ENCODE measurements at places on chromosomes 2 and 18.

DNA sequence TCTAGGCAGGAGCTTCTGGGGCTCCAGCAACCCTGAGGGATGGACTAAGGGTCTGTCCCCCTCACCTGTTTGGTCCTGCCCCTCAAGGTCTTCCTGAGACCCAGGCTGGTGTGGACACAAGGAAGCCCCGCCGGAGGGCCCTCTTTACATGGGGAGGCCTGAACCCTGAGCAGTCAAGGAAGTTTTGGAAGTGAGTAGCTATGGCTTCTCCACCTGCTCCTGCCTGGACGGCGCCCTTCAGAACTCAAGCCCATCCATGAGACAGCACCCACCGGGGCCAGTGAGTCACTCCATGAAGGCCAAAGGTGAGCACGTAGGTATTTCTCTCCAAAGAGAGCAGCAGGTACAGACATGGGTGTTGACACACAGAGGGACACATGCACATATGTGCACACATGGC, 98.2 kb upstream of the CTDP1 start:
- no peak for DNase-seq

- DNase-seq = no peak
Measured at GRCh38 chr2:110121052-110121334, 5.4 kb upstream of the MALL start.

- DNase-seq = no peak
Measured at GRCh38 chr2:197628043-197628500, 47.3 kb downstream of the RFTN2 start.

DNA sequence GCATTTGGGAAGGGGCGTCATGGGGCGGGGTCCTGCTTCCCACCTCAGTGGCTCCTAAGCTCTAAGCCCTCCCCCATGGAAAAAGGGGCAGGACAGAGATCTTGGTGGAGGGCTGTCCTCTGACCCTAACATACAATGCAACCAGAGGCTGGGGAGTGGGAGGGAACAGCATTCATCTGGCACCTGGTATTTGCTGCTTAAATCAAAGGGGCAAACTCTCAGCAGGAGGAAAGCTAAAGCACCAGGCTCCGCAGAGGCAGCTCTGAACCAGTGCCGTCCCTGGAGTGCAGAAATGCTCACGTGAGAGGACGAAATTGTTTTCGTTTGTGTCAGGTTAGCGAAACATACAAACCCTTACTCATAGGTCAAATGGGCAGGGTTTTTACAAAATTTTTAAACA, 92.7 kb upstream of the PXDN start:
- no peak for DNase-seq

GRCh38 chr2:220575963-220576362, 948.5 kb downstream of the SLC4A3 start:
- no peak for DNase-seq

GRCh38 chr18:9655232-9655767, 40.9 kb upstream of the PPP4R1 start:
- no peak for DNase-seq

DNA sequence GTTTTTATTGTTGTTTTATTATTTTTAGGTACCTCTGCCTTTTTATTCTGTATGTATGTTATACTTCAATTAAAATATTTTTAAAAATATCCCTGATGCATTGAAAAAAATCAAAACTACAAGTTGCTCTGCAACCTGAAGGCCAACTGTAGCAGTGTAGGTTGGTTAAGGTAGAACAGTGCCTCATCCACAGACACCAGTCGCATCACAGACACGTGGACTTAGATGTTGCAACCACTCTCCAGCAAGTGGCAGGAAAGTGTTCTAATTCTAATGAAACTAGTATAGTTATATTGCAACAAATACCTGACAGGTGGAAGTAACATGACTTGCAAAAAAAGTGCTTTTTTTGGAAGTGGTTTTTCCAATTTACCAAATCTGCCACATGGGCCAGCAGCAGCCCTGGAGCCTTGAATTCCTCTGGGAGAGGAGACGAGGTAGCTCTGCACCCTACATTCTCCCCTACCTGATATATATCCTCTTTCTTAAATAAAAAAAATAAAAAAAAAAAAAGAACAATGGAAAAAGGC, 28.4 kb upstream of the SLC3A1 start:
- DNase-seq = no peak

GRCh38 chr2:149261692-149262091, 68.7 kb upstream of the LYPD6 start:
- no peak for DNase-seq

DNA sequence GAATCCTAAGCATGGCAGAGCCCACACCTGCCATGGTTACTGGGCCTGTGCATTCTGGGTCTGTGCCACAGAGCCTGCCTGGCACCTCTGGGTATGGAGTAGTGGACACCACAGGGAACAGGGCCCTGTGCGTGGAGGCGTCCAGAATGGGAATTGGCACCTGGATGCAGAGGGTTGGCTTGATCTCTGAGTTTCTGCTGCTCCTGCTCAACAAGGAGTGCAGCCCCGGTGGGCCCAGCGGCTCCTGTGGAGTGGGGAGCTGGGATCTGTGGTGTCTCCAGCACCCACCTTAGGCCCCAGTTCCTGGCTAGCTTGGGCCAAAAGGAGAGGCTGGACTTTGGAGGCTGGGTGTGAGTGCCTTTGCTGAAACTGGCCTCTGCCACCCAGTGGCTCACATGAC, 7.9 kb upstream of the ANKRD62 start:
- no peak for DNase-seq

DNA sequence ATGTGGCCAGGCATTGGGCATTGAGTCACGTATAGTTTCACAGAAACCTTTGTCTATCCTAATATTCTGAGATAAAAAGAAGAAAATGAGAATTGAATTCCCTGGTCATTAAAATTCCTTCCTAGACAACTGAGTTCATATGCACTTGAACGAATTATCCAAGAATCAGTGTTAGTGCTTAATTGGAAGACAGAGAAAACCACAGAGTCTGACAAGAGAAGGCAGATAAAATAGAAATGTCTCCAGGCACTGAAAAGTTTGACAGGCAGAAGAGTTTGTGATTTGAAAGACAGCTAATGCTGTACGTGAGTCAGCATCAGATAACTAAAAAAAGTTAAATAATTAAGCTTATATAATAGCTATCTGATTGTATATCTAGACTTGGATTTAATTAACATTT, 47.7 kb upstream of the TRIB2 start:
- DNase-seq = no peak

DNA sequence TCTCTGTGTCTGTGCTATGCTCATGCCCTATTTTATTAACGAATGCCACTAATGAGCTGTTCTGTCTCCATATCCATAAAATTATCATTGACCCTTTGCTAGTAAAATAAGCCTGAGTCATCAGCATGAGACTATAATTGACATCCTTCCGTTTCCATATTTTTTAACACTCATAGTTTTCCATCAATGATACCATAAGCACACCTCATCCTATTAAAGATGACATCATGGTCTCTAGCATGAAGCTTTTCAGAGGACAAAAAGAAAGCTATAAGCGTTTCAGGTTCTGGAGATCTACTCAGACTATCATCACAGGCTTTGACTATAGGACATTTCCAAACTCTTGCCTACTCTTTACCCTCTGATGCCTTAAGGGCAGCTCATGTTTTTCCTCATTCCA, 1.2 kb upstream of the DSC2 start:
- no peak for DNase-seq

DNA sequence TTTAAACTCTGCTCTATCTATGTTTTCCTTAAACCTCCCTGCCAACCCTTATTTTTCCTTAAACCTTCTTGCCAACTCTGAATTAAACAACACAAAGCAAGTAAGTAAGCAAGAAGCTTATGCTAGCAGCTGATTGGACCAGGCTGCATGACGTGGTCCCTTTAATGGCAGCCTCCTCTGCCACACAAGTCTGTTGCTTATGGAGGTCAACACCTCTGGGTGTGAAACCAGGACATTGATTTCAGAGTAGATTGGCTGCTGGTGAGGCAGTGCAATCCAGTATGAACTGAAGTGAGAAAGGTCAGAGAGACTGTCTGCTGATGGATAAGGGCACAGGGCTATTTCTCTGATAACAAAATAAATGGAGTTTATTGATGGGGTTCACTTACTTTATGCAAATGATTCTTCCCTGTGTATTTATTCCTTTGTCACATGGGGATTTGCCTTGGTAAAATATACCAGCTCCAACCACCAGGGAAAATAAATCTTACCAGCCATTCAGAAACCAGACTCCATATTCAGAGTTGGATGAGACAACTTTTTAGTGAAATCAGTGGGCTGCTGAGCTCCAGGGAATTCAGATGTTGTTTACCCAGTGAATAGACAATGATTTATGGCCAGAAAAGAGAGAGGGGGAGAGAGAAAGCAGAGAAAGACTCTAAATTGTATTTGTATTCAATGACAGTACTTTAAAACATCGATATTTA, 112.2 kb upstream of the NCKAP5 start:
- no peak for DNase-seq

DNA sequence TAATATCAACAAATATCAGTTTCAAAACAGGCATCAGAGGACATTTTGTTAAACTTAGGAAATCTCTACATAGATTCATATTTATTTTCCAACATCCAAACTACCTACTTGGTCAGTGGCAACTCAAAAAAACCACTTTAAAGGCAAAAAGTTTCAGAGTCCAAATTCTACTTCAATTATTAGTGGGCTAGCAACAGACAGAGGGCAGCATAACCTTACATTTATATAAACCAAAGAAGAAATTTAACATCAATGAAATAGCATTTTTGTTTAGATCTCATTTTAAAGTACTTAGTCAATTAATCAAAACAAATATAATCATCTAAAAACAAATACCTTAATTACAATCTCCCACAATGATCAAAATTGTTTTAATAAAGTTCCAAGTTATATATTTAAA, 33.3 kb downstream of the RTTN start:
- no peak for DNase-seq

DNA sequence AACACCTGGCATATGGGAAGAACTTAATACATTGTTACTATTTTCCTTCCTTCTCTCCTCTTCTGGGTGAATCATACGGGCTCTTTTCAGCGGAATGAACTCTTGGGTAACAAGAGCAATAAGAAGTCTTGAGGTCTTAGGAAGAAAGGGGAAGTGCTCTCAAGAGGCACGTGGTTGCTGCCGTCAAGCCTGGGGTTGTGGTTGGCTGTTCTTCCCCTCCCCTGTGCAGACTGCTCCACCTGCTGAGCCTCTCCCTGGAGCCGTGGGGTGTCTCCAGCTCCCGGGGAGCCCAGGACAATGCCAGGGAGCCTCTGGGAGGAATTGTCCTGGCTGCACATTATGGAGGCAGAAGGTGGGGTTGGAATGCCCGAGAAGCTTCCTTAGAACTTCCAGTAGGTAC, 19.4 kb downstream of the TOGARAM2 start:
- peak; percentile 24 for DNase-seq

DNA sequence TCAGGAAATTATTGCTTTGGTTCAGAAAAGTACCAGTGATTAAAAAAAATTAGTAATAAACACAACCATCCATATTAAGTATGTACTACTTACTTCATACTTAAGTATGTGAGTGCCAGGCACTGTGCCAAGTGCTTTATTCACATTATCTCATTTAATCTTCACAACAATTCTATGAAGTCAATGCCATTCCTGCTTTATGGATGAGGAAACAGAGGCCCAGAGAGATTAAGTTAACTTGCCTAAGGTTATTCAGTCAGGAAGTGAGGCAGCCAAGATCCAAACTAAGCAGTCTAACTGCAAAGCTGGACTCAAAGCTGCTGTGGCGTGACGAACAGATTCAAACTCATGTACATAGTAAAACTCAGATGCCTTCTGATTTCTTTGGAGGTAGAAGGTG, 22.3 kb downstream of the DTNB start:
- no peak for DNase-seq

DNA sequence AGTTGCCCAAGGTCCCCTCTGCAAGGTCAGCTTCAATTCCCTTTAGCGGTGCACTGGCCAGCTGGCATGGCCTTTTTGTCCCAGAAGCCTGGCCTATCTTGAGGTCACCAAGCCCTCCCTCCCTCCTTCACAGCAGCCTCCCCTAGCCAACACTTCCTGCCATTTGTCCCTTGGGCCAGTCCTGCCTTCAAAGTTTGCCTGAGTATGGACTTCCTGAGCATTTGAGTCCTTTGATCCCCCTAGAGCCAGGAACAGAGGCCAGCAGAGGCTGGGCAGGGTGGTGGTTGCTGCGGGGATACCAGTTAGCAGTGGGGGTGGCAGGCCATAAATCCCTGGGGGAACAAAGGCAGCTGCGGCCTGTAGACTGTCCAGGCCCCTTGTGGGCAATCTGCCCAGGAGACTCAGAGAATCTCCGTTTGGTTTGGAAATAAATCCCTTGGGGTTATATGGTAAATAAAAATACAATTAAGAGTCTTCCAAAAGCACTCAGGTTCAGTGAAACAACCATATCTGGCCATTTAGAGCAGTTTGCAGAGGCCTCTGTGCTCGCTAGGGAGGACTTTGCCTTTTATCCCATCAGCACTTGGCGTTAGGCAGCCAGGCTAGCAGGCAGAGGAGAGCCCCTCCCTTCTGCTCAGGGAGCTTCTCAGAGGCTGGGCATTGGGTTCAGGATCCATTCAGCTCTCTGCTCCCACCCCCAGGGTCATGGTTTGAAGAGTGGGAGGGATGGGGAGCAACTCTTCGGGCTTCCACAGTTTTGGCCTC, 3.1 kb upstream of the HES6 start:
- no peak for DNase-seq

DNA sequence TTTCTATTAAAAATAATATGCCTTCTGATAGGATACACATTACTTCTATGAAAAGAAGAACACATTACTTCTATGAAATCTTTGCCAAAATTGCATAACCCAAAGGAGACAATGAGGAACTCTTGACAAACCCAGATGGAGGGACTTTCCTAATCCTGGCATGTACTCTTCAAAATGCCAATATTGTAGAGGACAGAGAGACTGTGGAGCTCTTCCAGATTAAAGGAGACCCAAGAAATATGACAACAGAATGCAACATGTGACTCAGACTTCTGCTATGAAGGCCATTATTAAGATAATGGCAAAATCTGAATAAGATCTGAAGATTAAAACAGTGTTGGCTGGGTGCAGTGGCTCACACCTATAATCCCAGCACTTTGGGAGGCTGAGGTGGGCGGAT, 22.2 kb downstream of the SOWAHC start:
- DNase-seq = no peak

DNA sequence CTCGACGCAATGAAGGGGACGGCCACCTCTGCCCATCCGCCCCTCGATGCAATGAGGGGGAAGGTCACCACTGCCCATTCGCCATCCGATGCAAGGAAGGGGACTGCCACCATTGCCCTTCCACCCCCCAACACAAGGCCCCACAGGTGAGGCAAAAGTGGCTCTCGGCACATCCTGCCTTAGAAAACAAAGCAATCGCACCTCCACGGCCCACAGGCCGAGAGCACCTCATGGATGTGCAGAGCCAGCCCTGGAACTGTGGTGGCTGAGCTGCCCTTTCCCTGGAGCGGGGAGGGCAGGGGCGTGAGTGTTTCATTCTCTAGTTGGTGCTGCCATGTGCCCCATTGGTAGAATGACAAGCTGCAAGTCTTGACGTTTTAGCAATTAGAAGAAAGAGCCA, 320.6 kb upstream of the SALL3 start:
- DNase-seq = no peak

DNA sequence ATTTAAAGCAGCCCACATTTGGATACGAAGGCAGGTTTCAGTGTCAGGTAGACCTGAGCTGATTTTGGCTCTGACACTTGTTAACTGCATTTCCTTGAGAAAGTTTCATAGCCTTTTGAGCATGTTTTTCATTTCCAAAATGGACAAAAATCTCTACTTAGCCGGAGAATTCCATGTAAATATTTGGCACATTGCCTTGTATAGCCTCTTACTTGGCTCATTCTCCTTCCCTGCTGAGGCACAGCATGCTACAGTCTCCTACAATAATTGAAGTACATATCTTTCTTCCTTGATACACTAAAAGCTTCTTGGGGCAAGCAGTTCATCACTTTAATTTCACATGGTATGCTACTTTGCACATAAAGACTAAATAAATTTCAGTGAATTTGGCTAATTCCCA, 772.2 kb upstream of the CHAC2 start:
- DNase-seq = no peak

GRCh38 chr2:31238906-31239592, 5.1 kb downstream of the EHD3 start:
- no peak for DNase-seq
